AG04450 (cell line): ENCODE measurements at places on chromosomes 7 and 10. TPM values are rescaled to one million over a fixed set of nuclear protein-coding genes. Genes with fewer than 3 reads are reported as not detected.

Gene GPR15LG
- not detected in 2 replicates for polyA plus RNA-seq

Gene CPN1
- not detected in 2 replicates for polyA plus RNA-seq

- DNase-seq, result no peak
These were observed 193.3 kb upstream of the KCND2 start for GRCh38 chr7:120079704-120080103.

- DNase-seq, result no peak
These were observed 101.8 kb downstream of the PTPRE start for GRCh38 chr10:128008521-128009250.

- DNase-seq, result no peak
These were observed 51.3 kb downstream of the USP6NL start for GRCh38 chr10:11560076-11560709.

DNA sequence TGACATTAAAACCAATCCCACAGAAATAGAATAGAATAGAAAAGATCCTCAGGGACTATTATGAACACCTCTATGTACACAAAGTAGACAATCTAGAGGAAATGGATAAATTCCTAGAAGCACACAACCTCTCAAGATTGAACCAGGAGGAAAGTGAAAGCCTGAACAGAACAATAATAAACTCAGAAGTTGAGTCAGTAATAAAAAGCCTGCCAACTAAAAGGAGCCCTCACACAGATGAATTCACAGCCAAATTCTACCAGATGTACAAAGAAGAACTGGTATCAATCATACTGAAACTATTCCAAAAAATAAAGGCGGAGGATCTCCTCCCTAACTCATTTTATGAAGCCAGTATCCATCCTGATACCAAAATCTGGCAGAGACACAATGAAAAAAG lies 220.3 kb upstream of the HPS1 start:
- DNase-seq, result no peak

- DNase-seq, result no peak
These were observed 115.0 kb downstream of the FAM107B start for GRCh38 chr10:14659626-14660196.
